ENCODE measurements at places on chromosomes 4 and X. TPM values are rescaled to one million over a fixed set of nuclear protein-coding genes. Genes with fewer than 3 reads are reported as not detected.

GRCh38 chr4:114399105-114399504 is 199.5 kb upstream of the UGT8 start:
- no peak for DNase-seq

DNA sequence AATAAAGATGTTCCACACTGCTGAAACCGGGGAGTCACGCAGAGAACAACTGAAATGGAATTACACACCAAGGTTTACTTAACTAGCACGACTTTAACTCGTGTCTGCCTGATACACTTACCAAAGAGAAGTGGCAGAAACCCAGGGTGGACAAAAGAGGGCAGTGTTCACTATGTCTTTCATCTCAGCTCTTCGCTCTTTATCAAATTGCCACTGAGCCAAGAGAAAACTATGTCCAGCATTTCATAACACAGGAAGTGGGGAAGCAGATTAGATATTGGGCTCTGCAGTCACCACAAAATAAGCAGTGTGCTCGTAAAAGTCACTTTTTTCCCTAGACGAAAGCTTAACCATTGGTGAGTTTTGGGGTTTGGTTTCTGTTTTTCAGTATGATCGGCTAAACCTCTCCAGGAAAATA is 155.7 kb downstream of the CHIC2 start:
- DNase-seq = peak; percentile 85

- no peak for DNase-seq
Measured at GRCh38 chr4:14364953-14365536, 637.2 kb upstream of the CPEB2 start.

DNA sequence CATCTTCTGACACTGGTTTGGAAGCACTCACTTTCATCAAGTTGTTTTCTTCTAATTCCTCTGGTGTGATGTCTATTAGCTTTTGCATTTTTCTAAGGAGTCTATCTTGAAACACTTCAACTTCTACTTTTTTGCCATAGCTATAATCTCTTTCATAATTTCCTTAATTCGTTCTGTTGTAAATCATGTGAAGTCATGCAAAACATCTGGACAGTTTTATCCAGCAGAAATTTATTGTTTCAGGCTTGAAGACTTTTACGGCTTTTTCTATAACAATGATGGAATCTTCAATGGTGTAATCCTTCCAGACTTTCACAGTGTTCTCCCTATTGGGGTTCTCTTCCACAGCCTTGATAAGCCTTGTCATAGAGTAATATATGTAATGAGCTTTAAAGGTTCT is 74.9 kb upstream of the PABPC4L start:
- DNase-seq = no peak

Gene LRIT3
- 0.12 TPM for polyA plus RNA-seq

DNA sequence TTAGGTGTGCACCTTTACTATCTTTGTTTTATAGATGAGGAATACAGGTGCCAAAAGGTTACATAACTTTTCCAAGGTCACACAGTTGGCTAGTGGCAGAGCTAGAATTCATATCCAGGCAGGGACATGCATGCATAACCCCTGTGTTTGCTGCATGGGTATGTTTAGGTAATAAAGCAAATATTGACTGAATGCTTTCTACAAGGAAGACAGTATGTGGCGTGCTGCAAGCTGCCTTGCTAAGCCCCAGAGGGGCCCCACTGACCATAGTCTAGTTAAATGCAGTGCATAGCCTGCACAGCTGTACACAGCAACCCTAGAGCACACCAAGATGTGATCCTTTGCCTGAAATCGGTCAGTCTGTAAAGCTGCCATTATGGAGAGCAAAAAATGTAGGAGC is 320.5 kb upstream of the IGFBP7 start:
- no peak for DNase-seq

GRCh38 chr4:150751648-150752047 is 169.7 kb downstream of the MAB21L2 start:
- DNase-seq = no peak

Gene STARD8
- polyA plus RNA-seq = 0.91 TPM

Gene NHS
- 0.06 TPM for polyA plus RNA-seq

DNA sequence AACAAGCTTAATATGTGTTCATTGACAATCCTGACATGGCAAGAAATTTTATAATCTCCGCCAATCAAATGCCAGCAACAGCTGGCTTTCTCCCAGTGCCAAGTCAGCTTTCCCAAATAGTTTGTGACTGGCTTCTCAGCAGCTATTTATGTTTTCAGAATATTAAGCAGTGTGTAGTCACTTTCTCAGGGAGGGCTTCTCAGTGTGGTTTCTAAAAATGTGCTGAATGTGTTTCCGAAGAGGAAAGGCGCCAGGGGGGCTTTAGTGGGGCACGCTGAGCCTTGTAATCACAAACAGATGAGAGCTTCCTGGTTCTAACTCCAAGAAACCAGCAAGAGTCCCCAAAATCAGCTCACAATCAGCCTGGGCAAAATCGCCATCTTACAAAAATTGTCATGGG is 258.7 kb upstream of the CPEB2 start:
- DNase-seq = no peak

Gene IL21
- polyA plus RNA-seq = not detected

DNA sequence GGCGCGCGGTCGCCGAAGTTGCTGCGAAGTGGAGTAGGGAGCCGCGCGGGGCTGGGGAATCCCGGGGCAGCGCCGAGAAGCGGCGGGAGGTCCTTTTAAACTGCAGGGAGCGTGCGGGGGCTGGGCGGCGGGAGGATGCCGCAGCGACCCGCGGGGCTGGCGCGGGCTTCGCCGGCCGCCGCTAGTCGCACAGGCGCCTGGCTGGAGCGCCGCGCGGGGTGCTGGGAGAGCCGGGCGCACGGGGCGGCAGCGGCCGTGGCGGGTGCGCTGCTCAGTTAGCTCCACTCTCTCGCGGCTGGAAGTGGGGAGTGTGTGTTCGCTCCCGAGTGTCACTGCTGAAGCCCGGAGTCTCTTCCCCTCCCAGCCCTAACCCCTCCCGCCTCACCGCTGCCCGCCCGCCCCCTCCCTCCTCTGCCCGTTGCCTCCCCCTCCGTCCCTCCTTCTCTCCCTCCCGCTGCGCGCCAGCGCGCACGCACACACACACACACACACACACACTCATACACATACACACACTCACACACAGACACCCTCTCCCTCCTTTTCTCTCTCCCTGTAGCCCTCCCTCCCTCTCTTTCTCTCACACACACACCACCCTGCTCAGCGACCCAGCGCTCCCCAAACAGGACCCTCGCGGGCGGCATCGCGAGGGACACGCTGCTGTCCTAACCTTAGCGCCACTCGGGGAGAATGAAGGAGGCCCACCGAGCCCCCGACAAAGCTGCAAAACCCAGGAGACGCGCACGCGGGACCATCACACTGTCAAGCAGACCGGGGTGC is at the start of gene NDNF:
NDNF (minus strand) TSS at position 312 of the 780 bp plus-strand sequence. CDS start 26,698 bp downstream, outside the sequence.
- peak; percentile 47 for DNase-seq

DNA sequence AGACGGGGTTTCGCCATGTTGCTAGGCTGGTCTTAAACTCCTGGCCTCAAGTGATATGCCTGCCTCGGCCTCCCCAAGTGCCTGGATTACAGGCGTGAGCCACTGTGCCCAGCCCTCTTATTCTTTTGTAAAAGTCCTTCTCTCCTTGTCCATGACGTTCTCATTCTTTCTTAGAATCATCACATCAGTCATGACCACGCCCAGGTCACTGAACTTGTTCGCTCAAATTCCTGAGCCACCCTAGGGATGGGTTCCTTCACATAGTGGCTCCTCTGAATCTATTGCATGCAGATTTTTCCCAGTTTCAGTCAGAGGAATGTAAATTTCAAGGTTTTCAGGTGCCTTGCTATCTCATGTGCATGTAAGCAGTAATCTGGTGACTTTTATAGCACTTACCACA is 15.7 kb downstream of the JADE1 start:
- no peak for DNase-seq

DNA sequence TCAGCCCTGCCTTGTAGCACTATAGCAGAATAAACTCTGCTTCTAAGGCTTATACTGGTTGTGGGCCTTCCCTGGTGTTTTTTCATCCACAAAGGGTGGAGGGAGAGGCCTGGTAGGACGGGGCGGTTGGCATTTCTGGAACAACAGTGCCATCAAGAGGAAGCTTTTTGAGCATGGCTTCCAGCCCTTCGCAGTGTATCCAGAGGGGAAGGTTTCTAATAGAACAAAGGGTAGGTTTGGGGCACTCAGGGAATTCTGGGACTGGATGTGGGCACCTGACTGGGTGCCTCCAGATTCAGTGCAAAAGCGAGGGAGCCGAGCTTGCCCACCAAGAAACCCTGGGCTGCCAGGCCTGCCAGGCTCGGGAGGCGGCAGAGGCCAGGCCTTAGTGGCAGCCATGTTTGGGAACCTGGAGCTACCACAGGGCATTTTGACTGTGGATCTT is 229.6 kb upstream of the AGTR2 start:
- peak; percentile 4 for DNase-seq

DNA sequence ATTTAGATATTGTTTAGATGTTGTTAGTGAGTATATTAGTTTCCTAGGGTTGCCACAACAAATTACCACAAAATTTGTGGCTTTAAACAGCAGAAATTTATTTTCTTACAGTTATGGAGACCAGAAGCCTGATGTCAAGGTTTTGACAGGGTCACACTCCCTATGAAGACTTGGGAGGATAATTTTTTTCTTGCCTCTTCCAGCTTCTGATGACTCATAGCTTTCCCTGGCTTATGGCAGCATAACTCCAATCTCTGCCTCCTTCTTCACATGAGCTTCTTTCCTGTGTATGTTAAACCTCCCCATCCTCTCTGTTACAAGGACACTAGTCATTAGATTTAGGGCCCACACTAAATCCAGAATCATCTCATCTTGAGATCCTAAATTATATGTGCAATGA is 20.9 kb upstream of the RAB40A start:
- peak; percentile 78 for DNase-seq

GRCh38 chr4:86816501-86817273 is 32.5 kb downstream of the SLC10A6 start:
- no peak for DNase-seq

DNA sequence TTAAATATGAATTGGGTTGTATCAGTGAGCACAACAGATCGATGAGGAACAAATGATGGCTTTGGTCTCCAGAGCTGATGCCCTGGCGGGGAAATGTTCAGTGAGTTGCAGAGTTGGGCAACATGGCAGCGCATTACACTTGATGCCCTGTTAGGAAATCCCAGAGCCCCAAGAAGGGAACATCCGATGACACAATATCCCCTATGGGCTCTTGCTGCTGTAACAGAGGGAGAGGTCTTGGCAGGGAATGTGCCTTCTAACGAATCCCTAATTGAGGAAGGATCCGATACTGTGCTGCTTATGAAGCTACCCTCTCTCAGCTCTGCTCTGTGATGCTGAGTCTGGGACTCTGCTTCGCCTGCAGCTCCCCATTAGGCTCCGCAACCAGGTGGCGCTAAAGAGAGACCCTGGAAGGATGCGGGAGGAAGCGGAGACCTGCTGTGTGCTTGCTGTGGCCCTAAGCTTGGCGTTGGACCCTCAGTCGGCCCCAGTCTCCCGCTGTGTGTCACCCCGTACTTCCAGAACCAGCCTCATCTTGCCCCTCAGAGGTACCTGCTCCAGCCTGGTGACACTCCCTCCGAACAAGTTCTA is 38.9 kb downstream of the PDHA1 start:
- DNase-seq = peak; percentile 66

- peak; percentile 47 for DNase-seq
Measured at GRCh38 chrX:110168585-110168984, 149.3 kb downstream of the AMMECR1 start.

DNA sequence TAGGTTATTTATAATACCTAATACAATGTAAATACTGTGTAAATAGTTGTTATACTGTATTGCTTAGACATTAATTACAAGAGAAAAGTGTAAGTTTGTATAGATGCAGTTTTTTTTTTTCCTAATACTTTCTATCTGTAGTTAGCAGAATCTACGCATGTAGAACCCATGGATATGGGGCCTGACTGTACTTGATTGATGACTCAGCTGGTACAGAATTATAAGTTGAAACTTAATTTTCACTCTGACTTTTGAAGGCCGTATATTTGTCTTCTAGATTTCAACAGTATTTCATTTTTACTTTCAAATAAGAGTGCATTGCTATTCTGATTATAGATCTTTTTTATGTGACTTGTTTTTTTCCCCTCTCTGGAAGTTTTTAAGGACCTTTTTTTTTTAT is 30.8 kb upstream of the NDUFC1 start:
- no peak for DNase-seq

DNA sequence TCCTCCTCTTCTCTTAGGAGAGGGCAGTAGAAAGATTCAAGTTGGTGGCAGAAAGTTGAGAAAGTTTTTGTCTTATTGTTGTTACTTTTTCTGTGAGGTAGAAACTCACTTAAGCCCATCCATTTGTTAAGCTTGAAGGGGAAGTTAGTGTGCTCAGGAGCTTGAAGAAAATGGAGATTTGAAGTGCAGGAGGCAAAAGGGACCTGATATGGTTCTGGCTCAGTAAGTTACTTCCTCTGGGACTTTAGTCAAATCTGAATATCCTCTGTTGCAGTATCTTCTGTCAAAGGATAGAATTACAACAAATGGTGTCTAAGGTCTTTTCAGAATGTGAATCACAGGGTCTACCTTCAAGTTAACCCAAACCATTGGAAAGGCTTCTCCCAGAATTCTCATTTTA is 46.2 kb downstream of the CXCL13 start:
- no peak for DNase-seq

DNA sequence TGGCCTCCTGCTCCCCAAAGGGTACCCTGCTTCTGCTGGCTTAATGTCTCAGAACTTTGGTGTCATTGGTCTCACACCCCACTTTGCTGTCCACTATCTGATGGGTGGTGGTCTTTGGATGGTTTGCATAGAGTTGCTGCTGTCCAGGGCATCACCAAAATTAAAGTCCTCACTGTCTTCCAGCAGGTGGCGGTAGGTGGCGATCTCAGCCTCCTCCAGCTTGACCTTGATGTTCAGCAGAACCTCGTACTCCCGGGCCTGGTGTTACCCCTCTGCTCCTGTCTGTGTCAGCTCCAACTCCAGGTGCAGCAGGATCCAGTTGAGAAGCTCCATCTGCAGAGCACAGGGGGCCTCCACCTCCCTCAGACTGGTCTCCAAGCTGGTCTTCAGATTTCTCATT is 1169.5 kb upstream of the PABPC4L start:
- no peak for DNase-seq

- DNase-seq = peak; percentile 99
Measured at GRCh38 chr4:128635141-128635954, 174.2 kb upstream of the JADE1 start.

DNA sequence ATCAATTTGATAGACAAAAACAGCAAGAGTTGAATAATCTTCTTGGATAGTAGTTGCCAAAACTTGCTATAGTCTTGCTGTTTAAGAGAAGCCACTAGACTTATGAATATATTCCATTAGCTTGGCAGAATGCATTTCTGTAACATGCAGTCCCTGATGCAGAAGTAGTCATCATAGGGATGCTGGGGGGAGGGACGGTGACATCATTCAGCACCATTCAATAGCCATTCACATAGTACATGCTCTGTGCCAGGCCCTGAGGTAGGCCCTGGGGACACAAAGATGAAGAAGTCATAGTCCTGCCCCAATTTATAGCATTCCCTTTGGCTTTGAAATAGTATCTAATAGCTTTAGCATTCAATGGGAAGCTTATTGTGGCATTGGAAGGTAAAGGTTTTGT is 185.5 kb upstream of the AFF2 start:
- no peak for DNase-seq

Gene OTC
- polyA plus RNA-seq = not detected

Measured in cardiac muscle cell (in vitro differentiated cells and primary cell).